Heart right ventricle (tissue), 16 donors: ENCODE measurements at places on chromosomes 5 and 9. TPM values are rescaled to one million over a fixed set of nuclear protein-coding genes. Genes with fewer than 3 reads are reported as not detected.

The SLC6A19 gene
- total RNA-seq = not detected

The FAXDC2 gene
- total RNA-seq = 31.5 TPM

The CCDC152 gene
- total RNA-seq = 4.0 TPM

The NTRK2 gene
- 7.7 TPM for total RNA-seq

The IRX2 gene
- total RNA-seq = 0.09 TPM

The GRIA1 gene
- 0.49 TPM for total RNA-seq
